Anterior cingulate cortex (tissue), 58 donors: ENCODE measurements at places on chromosomes 3 and 15.

DNA sequence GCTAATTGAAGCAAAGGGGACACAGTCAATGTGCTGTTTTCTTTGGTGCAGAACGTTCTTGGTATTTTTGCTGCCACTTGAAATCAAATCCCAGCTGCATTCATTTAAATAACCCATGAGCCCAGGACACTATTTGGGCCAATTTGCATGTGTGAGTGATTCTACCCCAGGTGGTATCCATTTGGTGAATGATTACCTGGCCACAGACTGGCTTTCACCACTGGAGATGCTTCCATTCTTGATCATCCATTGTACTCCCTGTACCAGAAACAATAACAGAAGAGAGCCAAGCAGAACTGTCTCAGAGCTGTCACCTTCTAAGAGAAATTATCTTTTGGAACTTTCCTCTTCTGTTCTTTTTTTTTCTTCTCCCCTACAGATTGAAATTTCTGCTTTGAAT is 139.7 kb upstream of the RARB start:
- DNase-seq = no peak

GRCh38 chr15:35349916-35350315 is 196.0 kb downstream of the DPH6 start:
- DNase-seq = no peak

DNA sequence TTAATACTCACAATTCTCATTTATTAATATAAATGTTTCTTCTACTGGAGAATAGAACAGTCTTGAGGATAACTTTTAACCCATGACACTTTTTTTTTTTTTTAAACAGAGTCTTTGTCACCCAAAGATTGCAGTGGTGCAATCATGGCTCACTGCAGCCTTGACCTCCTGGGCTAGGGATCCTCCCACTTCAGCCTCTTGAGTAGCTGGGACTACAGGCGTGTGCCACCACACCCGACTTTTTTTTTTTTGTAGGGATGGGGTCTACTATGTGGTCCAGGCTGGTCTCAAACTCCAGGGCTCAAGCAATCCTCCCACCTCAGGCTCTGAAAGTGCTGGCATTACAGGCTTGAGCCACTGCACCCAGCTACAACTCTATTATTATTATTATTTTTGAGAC is 34.5 kb downstream of the PIK3CB start:
- no peak for DNase-seq

GRCh38 chr3:126678693-126679317 is 23.9 kb upstream of the TXNRD3 start:
- no peak for DNase-seq

DNA sequence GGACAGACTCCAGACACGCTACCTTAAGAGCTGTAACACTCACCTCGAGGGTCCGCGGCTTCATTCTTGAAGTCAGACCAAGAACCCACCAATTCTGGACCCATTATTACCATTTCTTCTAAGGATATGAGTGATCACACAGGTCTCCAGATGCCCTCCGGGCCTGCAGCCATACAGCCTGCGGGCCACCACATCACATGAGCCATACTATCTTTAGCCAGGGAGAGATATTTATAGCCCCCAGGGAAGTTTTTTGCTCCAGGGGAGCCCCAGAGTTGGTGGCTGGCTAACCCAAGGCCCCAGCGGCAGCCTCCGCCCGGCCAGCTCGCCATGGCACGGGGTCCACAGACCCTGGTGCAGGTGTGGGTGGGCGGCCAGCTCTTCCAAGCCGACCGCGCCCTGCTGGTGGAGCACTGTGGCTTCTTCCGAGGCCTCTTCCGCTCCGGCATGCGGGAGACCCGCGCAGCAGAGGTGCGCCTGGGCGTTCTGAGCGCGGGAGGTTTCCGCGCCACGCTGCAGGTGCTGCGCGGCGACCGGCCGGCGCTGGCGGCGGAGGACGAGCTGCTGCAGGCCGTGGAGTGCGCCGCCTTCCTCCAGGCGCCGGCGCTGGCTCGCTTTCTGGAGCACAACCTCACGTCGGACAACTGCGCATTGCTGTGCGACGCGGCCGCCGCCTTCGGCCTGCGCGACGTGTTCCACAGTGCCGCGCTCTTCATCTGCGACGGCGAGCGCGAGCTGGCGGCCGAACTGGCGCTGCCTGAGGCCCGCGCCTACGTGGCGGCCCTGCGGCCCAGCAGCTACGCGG is at the start of gene KBTBD13:
Gene KBTBD13, plus strand, starts transcription at position 261 of the 805 bp plus-strand sequence. Its CDS starts 70 bp downstream, at position 331.
- no peak for DNase-seq

GRCh38 chr3:194137506-194138474 is 1.8 kb downstream of the HES1 start:
- no peak for DNase-seq

DNA sequence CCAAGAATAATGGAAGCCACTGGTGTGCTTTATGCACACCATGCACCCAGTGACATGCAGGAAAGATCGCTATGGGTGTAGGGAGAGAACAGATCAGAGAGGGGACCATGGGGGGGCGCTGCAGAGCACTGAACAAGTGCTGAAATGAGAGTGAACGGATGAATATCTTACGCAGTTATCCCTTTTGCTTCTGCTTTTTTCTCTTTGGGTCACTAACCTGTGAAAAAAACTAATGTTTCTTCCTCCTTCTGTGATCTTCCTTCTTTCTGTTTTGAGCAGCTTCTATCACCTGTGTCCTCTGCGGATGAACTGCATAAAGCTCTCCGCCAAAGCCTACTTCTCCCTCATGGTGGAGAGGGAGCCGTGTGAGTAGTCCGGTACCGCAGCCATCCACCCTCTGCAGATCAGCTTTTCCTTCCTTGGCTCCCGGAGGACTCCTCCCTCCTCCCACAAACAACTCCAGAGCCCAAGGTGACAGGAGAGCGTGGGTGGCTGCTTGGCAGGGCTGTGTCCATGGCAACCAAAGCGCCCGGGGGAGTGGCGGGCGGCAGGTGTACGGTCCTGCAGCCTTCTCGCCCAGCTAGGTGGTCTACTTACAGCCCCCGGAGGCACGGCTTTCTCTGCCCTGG is 106.2 kb downstream of the DGKG start:
- DNase-seq = no peak

GRCh38 chr3:118946449-118946848 is 88.2 kb downstream of the IGSF11 start:
- DNase-seq = no peak

DNA sequence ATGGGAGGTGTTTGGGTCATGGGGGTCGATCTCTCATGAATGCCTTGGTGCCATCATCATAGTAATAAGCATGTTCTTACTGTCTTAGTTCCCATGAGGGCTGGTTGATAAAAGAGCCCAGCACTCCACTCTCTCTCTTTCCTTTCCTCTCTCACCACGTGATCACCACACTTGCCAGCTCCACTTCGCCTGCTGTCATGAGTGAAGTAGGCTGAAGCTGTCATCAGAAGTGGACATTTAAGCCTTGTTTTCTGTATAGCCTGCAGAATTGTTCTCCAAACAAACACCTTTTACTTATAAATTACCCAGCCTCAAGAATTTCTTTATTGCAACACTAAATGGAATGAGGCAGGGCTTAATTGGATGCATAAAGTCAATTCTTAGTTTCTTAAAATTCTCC is 6.1 kb downstream of the OR5H1 start:
- no peak for DNase-seq

DNA sequence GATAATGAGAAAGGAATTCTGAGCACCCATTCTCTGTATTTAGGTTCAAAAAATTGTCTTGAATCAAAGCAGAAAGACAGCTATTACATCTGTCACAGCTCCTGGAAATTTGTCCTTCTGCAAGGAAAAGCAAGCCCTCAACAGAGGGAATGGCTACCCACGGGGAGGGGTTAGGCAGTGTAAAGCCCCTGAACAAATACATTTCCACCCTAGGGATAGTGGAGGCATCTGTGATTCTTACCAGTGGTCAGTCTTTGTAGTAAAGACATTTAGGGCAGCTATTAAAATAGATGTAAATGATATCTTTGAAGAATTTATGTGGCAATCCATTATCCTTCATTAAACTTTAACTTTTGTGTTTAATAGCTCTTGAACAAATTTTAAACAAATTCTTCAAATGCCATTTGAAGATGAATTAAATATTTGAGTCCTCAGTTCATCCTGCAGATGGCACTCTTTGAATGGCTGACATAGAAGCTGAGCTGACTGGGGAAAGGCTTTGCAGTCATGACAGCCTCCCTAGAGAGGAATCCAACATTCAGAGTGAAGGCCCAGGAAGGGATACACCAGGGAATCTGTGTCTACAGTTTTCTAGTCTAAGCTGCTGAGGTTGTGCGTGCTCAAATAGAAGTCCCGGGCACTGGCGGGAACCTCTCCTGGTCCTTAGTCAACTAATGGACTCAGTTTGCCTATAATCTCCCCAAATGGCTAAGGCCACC is 359.7 kb upstream of the ROPN1 start:
- DNase-seq = no peak

- no peak for DNase-seq
Observed at GRCh38 chr3:191302451-191302850, 26.7 kb upstream of the CCDC50 start.

DNA sequence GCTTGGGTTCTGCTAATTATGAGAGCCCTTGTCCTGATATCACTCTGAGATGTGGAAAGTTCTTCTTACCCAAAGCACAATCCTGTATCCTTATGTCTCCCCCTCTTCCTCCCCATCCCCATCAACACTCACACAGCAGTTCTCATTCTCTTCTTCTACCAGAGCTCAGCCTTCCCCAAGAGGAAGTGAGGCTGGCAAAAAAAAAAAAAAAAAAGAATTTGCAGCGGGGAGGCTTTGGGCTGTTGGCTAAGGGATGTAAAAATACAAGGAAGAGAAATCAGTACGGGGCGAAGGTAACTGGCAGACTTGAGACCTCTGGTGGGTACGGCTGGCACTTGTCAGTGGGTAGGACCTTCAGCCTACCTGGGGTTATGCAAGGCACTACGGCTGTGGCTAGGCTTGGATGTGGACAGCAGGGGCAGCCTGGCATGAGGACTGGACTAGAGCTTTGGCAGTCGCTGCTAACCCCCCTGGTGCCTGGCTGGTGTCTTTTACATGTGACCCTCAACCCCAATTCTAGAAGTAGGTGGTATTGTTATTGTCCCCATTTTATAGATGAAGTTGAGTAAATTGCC is 5.4 kb downstream of the VIPR1 start:
- no peak for DNase-seq

DNA sequence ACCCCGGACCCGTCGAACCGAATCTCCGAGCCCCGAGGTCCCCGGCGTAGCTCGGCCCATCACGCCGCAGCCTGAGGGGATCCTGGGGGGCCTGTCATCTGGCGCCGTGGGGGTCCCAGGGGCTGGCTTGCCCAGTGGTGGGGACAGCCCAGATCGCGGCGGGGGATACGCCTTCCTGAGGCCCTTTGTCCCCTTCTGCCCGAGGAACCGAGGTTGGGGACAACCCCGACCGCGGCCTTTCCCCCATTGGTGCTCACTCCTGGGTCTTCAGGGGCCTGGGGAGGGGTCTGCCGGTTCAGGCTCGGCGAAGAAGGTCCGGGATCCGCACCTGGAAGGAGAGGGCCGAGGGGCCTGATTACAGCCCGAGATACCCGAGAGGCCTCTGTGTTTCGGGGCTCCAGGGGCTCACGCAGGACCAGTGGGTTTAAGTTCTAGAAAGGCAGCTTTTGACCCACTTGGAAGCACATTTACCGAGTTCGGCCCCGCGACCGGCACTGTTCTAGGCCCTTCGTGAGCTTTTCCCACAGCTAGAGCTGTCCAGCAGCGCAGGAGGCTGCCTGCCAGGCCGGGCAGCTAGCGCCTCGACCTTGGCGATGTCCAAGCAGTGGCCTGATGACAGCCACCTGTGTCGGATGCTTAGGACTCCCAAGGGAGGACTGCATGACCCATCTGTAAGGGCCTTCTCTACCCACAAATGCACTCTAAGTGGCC is 504 bp downstream of the ABHD2 start:
- DNase-seq = no peak

- no peak for DNase-seq
Observed at GRCh38 chr3:53123510-53123909, 6.7 kb downstream of the RFT1 start.

DNA sequence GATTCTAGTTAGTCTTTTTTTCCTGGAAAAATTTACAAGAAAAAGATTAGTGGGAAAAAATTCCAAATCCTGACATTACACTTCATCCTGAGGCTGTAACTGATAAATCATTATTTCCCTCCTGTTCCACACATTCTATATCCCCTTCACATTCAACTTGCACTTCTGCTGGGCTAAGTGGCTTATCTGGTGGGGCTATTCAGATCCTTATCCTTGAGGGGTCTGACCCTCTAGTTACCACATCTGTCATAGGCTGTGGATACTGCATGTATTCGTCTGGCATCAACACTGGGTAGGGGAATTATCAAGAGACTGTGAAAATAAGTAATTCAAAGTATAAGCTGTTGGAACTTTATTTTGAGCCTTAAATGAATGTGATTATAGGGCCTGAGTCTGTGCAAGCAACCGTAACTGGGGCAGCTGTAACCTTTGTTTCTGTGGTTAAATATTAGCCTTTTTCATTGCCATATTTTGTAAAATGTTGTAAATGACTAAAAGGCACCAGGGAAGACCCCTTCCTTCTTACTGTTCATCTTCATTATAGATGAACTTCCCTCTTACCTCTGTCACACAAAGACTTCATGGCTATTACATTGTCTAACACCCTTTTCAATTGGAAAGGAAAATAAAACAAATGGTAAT is 28.0 kb upstream of the TEX9 start:
- no peak for DNase-seq

- no peak for DNase-seq
Observed at GRCh38 chr15:80996247-80996646, 4.5 kb upstream of the TLNRD1 start.

DNA sequence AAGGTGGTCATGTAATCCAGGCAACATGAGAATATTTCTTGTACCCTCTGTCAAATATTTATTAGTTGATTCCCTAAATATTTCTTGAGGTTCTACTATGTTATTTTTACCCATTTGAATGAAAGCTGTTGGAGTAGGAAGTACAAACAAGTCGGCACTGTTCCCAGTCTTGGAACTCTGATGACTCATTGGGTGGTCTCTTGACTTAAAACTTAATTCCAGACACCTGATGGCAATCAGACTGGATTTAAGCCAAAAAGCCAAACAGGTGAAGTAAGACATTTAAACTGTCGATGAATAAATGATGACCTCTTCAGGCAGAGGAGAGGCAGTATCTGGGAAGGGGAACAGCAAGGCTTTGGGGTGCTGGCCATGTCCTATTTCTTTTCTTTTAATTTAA is 22.8 kb downstream of the C2CD4A start:
- no peak for DNase-seq

DNA sequence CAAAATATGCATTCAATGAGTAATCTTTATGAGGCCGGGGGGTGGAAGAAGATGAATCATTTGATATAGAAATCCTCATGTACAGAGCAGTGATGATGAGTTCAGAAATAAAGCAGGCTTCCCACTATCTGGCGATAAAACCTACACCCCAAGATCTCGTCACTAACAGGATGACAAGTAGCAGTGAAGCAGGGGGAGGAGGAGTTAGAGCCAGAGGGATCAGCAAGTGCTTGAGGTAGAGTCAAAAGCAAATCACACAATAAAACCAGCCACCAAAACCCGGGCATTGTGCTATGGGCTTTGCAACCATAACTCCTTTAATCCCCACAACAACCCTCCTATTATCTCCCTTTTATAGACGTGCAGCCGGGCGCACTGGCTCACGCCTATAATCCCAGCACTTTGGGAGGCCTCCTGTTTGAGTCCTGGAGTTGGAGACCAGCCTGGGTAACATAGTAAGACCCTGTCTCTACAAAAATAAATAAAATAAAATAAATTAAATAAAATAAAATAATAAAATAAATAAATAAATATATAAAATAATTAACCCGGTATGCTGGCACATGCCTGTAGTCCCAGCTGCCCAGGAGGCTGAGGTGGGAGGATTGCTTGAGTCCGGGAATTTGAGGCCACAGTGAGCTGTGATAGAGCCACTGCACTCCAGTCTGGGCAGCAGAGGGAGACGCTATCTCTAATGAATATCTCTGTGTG is 53.0 kb downstream of the STARD5 start:
- no peak for DNase-seq

- no peak for DNase-seq
Observed at GRCh38 chr3:134360046-134360445, 14.2 kb downstream of the AMOTL2 start.
